ENCODE measurements at places on chromosomes 2 and 18.

DNA sequence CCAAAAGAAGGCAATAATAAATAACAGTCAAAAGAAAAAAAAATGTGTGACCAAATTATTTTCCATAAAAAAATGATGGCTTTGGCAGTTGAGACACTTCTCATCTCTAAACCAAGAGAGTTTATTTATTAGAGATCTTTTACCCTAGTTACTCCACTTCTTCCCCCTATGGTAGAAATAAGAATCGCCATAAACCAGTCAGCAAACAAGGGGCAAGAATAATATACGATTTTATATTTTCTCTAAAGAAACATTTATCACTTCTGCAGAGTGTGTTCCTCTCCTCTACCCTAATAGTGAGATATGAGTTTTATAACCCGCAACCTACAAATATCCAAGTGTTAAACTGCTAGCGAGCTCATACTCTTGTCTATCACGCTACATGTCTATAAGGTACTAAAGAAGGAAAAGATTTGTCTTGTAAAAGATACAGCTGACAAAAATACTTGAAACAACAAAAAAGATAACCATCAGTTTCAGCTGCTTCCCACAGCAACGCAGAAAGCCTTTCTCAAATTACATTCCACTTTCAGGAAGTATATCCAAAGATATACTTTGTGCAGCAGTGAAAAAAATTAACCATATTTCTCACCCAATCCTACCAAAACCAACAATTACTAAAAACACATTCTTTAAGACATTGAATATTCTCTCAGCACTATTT, 2.3 kb downstream of the RNF103 start:
- DNase-seq = peak; percentile 13

- DNase-seq = peak; percentile 53
These were observed 277.3 kb downstream of the MBD5 start for GRCh38 chr2:148298196-148298595.

DNA sequence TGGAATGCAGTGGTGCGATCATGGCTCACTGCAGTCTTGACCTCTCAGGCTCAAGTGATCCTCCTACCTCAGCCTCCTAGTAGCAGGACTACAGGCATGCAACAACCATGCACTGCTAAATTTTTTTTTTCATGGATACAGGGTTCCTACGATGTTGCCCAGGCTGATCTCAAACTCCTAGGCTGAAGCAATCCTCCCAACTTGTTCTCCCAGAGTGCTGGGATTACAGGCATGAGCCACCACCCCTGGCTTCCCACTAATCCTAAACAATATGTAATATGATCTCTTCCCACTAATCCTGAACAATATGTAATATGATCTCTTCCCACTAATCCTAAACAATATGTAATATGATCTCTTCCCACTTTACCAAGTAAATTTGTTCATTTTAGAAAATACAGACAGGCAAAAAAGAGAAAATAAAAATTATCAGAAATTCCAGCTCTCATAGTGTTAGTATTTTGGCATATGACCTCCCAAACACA, 33.7 kb upstream of the C18orf32 start:
- DNase-seq = peak; percentile 29

- DNase-seq = no peak
These were observed 80.4 kb downstream of the LIMS1 start for GRCh38 chr2:108614659-108615058.

- DNase-seq = peak; percentile 45
These were observed 11.2 kb upstream of the NEMP2 start for GRCh38 chr2:190545555-190546385.

DNA sequence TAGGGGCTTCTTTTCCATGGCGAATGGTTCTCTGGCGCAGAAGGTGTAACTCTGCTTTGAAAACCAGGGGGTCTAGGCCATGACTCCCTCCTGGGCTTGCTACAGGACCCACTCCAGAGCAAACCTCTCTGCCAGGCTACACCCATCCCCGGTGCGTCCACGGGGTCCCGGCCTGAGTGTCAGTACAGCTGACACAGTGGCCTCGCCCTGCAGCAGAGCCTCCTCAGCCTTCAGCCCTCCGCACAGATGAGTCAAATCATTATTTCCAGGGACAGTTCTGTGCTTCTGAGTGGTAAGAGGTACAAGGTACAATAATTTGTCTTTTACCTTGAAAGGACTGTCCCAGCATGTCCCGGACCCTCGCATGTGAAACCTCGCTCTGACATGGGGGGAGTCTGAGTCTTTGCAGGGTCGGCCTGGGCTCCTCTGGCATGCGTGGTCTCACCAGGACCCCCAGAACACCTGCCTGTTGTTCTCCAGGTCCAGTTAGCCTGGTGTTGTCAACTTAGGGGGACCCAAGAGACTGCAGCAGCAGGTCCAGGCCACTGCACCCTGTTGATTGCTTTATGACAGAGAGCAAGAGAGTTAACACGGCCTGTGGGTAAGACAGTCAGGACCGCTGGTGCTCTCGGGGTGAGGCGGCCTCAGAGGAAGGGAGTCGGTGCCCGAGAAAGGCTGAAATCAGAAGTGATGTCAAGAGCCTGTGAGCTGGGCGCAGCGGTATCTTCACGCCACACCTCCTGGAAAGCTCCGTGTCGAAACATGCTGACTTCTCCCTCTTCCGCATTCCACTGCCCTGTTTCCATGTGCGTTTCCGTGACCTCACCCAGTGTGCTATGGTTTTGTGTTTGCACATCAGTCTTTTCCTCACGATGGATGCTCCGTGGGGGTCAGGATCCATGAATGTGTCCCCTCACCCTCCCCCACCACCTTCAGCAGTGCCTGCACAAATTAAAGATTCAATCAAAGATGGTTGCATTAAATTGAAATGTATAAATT, 340.1 kb downstream of the EIPR1 start:
- no peak for DNase-seq

DNA sequence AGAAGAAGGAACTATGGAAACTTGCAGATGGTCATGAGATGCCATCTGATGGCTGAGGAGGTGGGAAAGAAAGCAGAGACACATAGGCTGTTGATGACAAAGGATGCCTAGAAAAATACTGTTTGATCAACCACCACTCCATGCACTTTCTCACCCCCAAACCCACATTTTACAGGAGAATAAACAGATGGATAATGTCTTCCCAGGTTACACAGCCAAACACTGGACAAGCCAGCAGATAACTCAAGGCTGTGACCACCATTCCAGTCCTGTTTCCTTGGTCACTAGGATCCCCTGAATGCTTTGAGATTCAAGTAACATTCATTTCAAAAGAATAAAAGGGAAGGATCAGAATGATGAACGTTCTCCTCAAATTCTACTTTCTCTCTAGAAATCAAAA, 733.0 kb upstream of the SOX11 start:
- DNase-seq = no peak

DNA sequence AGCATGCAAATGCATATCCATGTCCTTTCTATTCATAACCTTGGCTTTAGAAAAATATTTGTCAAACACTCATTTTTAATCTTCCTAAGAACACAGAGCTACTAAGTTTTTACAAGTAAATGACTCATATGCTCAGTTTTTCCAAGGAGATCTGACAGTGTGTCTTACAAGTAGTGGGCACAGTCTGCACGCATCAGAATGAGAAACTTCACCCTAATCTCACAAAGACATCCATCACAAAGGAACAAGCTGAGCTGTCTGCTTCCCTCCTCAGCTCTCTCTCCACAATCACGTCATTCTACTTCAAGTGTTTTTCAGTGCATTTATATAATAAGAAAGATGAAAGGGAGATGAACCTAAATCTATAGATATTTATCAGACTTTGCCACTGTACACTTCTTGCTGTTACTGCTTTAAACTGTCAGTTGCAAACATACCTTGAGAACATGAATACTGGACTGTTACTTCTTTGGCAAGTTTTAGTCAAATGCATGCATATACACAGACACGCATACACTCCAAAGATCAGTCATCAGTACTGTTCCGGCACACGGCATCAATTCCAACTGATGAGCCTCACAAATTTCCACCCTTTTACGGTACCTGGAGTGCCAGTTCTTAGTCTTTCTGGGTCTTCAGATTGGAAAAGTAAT, 75.7 kb downstream of the RBMS1 start:
- DNase-seq = peak; percentile 86

DNA sequence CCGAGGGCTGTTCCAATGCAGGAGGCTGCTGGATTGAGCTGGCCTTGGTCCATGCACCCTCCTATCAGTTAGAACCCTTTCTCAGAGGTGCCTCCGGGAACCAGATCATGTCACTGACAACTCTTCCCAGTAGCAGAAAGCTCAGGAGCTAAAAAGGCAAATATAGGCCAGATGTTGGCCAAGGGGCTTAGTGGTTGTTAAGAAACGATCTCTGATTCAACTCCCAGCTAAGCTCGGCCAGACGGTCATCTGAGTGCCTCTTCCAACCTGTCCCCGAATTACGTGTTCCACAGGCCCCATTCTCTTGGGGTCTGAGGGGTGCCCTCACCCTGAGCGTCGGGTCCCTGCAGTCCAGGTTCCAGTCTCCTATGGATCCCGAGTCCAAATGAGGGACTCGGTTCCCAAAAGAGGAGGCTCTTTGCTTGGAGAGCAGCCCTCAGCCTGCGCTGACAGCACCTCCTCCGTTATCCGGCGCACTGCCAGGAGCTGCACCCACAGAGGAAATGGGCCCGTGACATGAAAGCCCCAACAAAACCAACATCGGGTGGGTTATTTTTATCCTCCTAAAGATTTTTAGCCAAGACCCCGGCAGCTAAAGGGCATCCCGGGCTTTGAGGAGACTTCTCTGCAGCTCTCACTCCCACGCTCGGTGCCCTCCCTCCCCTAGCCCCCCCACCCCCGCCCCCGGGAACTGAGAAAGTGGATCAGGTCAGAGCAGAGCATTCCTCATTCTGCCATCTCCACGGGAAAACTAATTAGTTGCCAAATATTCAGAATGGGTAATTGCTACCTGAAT, 106.6 kb upstream of the ID2 start:
- DNase-seq = peak; percentile 16

GRCh38 chr2:223865124-223865523, 27.7 kb upstream of the AP1S3 start:
- DNase-seq = no peak

DNA sequence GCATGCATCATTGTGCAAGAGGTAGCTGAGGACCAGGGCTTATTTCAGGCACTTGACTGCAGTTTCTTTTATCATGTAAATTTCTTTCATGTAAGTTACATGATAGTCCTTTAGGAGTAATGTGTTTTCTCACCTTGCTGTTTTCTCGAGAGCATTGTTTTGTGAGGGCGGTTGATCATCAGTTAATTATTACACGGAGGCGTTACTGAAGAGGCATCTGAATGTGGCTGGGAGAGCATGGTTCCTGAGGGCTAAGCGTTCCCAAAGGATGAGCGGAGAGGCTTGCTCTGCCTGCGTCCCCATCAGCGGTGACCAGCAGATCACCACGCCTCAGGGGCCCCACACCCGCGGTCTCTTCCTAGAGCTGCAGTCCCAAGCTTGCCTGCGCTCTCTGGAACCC, 156.1 kb upstream of the NFATC1 start:
- no peak for DNase-seq

DNA sequence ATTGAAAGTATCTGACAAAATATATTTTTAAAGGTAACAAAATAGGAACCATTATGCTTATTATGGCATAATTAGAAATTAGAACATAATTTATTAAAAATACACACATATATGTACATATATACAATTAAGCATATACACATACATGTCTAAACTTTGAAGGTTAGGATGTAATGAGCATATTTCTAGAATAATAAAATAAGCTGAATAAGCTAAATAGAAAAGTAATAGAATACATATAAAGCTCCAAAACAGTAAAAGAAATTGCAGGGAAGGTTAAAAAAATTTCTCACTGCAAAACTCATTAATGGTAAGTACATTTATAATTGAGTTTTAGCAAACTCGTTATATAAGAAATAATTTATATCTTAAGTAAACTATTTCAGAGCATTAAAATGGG, 1561.5 kb upstream of the ZEB2 start:
- no peak for DNase-seq

DNA sequence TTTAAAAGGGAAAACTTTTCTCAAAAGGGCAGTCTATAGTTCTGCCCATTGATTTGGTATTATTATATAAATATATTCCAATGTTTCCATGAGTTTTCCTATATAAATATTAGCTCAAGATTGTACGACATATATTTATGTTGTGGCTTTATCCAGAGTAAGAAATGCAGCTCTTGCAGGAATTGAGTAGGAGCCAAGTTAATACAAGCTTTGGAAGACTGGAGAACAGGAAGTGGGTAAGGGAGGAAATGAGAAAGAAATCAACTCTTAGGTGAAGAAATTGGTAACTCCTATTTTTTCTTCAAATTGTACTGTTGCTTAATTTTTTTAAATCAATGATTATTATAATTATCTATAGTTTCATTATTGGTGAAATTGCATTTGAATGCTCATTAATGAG, 105.4 kb upstream of the FAM117B start:
- peak; percentile 72 for DNase-seq

GRCh38 chr18:72539901-72540300, 4.2 kb downstream of the CBLN2 start:
- no peak for DNase-seq

DNA sequence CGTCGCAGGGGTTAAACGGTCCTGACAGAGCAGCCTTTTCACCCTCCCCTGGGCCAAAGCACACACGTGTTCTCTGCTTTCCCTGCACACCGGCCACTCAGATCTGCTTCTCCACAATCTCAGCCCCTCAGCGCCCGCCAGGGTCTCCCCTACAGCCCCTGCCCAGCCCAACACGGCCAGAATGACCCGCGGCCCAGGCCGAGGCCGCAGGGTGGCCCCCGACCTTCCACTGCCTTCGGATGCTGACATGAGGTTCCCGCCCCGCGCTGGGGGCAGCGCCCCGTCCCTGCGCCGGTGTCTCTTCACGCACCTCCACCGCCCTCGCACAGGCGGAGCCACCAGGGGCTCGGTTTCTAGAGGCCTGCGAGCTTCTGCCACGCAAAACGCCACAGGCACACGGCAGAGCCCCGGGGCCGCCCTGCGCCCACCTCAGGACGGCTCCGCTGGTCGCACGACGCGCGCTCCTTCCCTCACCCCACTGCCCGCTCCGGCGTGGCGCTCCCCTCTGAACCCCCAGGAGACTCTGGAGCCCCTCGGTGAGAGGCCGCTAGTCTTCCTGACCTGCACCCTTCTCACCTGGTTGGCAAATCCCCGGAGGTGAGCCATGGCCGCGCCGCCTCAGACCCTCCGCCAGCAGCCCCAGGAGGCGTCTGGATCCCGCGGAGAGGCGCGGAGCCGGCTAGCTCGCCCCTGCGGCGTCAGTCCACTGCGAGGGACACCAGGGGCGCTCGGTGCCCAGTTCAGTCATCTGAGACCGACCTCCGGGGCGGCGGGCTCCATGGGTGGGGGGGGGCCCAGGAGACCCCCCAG, 749 bp downstream of the STK25 start:
- DNase-seq = peak; percentile 27

DNA sequence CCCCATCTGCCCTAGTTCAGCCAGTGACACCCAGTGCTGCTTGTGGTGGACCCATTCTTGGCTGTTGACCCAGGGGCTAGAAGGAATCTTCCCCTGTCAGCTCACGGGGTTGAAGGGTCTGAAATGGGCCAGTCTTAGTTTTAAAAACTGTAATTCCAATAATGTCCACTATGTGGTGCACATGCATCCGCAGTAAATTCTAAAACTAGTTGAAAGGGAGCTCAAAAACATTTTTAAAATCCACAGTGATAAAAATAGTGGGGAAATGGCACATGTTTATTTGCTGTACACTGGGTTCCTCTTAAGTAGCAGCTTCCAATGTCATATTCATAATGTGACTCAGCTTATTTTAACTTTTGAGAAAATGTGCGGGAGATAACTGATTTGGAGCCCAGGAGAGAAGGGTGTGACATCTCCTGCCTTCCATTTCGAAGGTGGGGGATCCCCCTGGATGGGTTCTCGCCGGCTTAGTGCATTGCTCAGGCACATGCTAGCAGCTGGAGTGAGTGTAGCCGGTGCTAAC, 32.8 kb downstream of the GRHL1 start:
- peak; percentile 71 for DNase-seq

- DNase-seq = no peak
These were observed 3.6 kb downstream of the IHH start for GRCh38 chr2:219056896-219057708.

- peak; percentile 88 for DNase-seq
These were observed 208.0 kb upstream of the FBXO11 start for GRCh38 chr2:48114256-48114655.

Data from cardiac fibroblast (primary cell).